ENCODE measurements at places on chromosomes 1 and 21. TPM values are rescaled to one million over a fixed set of nuclear protein-coding genes. Genes with fewer than 3 reads are reported as not detected.

DNA sequence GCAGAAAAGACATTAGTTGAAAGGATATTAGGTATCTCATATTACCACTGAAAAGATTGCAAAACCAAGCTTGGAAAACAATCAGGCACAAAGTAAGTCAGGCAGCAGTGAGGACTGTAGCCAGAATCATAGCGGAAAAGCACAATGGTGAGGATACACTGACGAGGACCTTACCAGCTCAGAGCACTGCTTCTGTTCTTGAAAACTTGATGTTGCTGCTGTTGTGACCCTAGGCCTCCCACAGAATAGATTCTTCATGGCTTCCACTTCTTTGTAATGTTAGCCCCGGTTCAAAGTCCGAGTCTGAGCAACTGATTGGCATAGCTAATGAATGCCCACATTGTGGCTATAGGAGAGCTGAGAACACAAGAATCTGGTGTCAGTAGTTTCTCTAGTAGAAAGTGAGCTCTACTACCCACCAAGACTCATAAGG is 45.2 kb upstream of the LRRC8C start:
- no peak overlapping the region for H3K27ac ChIP-seq
- peaks cover 21% of the 10 kb centered on the region for H3K4me1 ChIP-seq
- H3K27me3 ChIP-seq = no peaks in the 10 kb centered on the region
- peaks cover 8% of the 10 kb centered on the region for H3K36me3 ChIP-seq
- no peak overlapping the region for H3K4me3 ChIP-seq
- no peak for DNase-seq

DNA sequence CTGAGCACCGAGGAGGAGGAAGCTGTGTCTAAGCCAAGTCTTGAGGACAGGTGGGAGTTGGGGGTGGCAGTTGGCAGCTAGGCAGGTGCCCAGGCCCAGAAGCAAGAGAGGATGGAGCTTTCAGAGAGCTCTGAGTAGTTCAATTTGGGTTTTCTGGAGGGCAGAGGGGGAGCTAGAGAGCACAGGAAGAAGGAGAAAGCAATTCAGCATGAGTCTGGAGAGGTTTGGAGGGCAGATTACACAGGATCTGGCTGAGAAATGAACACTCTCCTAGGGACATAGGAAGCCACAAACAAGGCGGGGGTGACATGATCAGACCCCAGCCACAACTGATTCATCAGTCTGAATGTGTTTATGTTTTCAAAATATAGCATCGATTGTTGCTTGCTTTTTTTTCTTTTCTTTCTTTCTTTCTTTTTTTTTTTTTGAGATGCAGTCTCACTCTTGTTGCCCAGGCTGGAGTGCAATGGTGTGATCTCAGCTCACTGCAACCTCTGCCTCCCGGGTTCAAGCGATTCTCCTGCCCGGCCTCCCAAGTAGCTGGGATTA is 23.8 kb downstream of the PTPRF start:
- H3K27me3 ChIP-seq = no peaks in the 10 kb centered on the region
- H3K4me3 ChIP-seq = no peak overlapping the region
- peaks cover 13% of the 10 kb centered on the region for H3K36me3 ChIP-seq
- DNase-seq = peak; percentile 51
- peaks cover 5% of the 10 kb centered on the region for H3K4me1 ChIP-seq
- no peak overlapping the region for H3K27ac ChIP-seq

DNA sequence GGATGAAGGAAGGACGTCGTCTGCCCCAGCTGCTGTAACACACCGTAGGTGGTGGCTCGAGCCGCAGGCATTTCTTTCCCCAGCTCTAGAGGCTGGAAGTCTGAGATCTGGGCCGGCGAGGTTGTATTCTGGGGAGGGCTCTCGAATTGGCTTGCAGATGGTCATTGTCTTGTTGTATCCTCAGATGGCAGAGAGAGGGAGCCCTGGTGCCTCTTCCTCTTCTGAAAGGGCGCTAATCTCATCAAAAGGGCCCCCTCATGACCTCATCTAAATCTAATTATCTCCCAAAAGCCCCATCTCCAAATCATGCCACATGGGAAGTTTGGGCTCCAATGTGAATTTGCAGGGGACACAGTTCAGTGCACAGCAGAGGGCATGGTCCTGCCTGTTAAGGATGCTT is 109.0 kb downstream of the SIK1 start:
- no peak overlapping the region for H3K27ac ChIP-seq
- no peak for DNase-seq
- peaks cover 15% of the 10 kb centered on the region for H3K4me1 ChIP-seq
- H3K27me3 ChIP-seq = no peaks in the 10 kb centered on the region

Gene DNASE2B
- total RNA-seq = not detected

DNA sequence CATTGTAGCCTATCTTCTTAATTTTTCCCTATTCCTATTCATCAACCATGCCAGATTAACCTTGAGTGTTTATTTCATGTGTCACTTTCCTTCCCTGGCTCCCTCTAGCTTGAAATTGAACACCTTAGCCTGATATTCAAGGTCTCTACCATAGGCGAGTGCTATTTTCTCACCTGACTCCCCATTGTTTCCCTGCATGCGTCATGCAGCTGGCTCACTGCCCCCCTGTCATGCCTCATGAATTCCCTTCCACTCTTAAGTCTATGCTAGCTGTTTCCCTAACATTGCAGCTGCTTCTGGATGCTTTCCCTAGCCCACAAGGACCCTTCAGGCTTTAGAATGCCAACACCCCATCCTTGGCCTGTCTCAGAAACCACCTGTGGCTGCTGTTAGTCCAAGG is 56.7 kb upstream of the CD1D start:
- H3K4me1 ChIP-seq = peaks cover 14% of the 10 kb centered on the region
- no peaks in the 10 kb centered on the region for H3K36me3 ChIP-seq
- peak; percentile 90 for DNase-seq
- H3K27ac ChIP-seq = peak overlapping the region; percentile 74
- no peaks in the 10 kb centered on the region for H3K27me3 ChIP-seq

GRCh38 chr1:159838715-159839114 is 12.0 kb downstream of the SLAMF8 start:
- DNase-seq = no peak
- no peak overlapping the region for H3K4me3 ChIP-seq
- H3K27me3 ChIP-seq = no peaks in the 10 kb centered on the region
- no peak overlapping the region for H3K27ac ChIP-seq
- H3K4me1 ChIP-seq = peaks cover 9% of the 10 kb centered on the region
- H3K36me3 ChIP-seq = no peaks in the 10 kb centered on the region

Gene GBP2
- total RNA-seq = 2.2 TPM

All from MCF 10A (cell line).